ENCODE measurements at places on chromosomes 12 and 14.

- DNase-seq: no peak
Observed at GRCh38 chr14:100599981-100600380, 12.8 kb upstream of the BEGAIN start.

- DNase-seq: no peak
Observed at GRCh38 chr14:78863143-78863542, 693.0 kb downstream of the NRXN3 start.

GRCh38 chr14:36507847-36508417 is 12.1 kb downstream of the NKX2-1 start:
- DNase-seq: no peak

DNA sequence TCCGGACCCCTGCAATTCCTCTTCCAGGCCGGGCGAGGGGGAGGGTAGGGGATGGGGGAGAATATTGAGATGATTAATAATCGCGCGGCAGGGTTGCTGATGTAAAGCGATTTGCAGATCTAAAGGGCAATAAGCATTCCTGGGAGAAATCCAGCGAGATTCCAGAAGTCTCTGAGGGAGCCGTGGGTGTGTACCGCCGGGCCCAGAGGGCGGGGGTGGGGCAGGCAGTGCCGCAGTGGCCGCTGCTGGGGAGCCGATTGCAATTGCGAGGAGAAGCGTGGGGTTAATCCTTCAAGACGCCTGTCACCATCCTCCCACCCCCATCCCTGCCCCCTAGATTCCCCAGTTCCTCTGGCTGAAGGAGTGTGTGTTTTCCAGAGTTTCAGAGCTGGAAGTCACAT is 16.4 kb downstream of the FOS start:
- no peak for DNase-seq

- no peak for DNase-seq
Observed at GRCh38 chr12:2844786-2845185, 10.0 kb upstream of the NRIP2 start.

- DNase-seq: no peak
Observed at GRCh38 chr12:96872961-96873360, 34.1 kb upstream of the NEDD1 start.

DNA sequence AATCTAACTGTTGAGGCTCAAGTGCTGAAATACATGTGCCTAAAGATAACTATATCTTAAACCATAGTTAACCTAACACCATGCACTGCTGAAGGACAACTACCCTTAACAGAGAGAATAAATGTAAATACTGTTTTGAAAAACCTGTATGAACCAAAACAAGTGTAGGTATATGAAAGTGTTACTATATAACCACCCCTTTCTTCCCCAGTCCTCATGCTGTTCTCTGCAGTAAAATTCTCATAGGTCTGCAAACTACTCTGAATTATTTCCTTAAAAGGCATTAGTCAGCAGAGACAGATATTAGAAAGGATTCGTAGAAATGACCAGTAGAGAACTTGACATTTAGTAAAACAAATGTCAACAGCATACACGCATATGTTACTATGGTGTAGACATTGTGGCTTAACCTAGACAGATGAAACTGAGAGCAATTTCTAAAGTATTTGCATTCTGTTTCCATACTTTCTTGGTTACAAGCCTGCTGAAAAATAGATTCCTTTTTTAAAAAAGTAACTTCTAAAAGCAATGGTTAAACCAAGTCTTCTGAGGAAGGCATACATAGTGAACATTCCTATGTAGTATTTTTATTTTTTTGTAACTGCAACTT is 13.9 kb downstream of the CSRP2 start:
- DNase-seq: no peak

DNA sequence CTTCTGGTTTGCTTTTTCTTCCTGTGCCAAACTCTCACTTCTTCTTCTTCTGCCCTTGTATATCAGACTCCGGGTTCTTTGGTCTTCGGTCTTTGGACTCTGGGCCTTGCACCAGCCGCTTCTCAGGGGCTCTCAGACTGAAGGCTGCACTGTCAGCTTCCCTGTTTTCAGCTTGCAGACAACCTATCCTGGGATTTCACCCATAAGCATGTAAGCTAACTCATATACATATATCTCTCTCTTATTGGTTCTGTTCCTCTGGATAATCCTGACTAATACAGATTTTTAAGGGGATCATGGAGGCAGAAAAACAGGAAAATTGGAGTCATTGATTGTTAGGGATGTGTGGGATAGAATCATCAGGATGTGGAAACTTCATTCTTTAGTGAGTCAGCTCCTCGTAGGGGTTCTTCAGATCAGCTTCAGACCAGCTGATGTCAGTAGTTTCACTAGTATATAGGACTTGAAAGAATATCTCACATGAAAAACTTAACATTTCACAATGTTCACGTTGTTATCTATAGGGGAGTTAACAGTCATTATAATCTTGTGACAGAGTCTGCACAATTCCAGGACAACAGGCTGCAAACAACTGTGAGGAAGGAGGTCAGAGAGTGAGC is 102.9 kb downstream of the RASSF9 start:
- DNase-seq: no peak
